Retina (tissue), 1 donor: ENCODE measurements at places on chromosomes 3 and 15.

GRCh38 chr15:73374604-73375003 is 5.8 kb upstream of the HCN4 start:
- DNase-seq, result no peak

DNA sequence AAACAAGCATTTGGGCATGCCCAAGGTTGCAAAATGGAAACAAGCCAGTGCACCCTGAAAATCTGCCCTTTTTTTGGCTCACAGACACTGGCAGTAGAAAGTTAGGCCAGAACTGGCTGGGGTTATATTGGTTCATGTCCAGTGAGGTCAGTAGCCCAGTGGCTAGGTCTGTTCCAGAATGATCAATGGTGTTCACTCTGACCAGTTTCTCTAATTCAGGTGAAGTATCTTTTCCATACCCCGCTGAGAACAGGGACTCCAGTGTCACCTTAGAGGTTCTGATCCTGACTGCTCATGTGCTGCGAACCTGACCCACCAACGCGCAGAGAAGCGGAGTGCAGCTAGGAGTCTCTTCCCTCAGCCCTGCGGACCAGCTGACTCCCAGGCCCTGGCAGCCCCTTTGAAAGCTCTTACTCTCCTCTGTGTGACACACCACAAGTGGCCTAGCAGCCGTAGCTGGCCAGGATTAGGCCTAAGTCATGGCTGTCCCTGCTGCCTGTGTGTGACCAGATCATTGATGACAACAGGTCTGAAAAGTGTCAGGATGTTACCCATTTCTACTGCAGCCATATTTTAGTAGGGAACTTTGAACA is 123.5 kb downstream of the GHSR start:
- no peak for DNase-seq

GRCh38 chr3:9433627-9434521 is 36.5 kb downstream of the SETD5 start:
- no peak for DNase-seq

DNA sequence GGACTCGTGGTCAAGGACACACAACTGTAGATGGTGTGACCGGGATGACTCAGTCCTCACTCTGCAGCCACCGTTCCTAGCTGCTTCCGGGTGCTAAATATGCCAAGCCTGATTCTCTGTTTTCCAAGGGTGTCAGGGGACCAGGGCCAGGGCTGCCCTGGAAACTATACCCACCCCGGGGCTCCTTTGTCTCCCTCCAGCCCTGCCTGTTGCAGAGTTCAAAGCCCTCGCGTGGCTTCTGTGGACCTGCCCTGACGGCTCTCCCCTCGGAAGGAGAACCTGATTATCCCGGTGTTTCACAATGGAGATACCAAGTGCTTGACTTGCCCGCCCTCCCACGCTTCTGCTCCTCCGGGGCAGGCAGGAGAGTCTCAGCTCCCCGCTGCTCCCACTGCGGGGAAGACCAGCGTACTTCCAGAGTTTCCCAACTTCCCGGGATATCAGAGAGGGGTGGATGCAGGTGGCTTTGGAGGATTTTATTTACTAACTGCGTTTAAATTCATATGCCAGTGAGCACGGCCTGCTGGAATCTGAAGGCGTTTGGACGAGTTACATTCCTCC is 125.0 kb downstream of the ASB7 start:
- no peak for DNase-seq

DNA sequence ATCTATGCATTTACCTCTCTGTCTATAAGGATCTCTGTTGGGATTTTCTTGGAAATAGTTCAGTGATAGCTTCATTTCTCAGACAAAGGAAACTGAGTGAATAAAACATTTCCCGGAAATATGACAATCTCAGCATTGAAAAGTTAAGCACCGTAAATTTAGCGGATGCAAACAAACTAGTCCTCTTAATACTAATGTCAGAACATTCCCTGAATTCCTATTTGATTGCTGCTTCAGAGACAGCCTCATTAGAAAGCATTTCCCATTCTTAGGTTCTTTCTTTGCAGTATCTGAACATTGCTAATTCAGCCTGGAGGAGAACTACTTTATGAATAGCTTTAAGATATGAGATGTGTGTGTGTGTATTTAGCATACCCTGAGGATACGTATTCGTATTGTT is 101.3 kb downstream of the NR2F2 start:
- no peak for DNase-seq

DNA sequence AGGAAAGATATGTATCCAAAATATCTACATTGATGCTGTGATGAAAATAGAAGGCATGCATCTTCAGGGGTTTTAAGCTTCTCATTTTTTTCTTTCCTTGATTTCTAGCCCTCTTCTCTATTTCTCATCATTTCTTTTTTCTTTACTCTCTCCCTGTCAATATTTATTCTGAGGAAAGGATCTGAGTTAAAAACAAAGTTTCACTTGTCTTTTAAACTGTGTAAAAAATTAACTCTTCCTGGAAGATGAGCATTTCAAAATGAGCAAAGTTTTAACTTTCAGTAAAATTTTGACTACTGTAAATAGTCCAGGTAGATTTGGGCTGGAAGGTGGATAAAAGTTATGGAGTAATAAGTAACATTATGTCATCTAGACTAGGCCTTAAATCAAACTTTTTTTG is 500.2 kb upstream of the GBE1 start:
- DNase-seq, result no peak

- DNase-seq, result peak; percentile 86
Measured at GRCh38 chr3:133896002-133896761, 500 bp upstream of the RAB6B start.

- no peak for DNase-seq
Measured at GRCh38 chr15:70254311-70254869, 156.7 kb upstream of the TLE3 start.

DNA sequence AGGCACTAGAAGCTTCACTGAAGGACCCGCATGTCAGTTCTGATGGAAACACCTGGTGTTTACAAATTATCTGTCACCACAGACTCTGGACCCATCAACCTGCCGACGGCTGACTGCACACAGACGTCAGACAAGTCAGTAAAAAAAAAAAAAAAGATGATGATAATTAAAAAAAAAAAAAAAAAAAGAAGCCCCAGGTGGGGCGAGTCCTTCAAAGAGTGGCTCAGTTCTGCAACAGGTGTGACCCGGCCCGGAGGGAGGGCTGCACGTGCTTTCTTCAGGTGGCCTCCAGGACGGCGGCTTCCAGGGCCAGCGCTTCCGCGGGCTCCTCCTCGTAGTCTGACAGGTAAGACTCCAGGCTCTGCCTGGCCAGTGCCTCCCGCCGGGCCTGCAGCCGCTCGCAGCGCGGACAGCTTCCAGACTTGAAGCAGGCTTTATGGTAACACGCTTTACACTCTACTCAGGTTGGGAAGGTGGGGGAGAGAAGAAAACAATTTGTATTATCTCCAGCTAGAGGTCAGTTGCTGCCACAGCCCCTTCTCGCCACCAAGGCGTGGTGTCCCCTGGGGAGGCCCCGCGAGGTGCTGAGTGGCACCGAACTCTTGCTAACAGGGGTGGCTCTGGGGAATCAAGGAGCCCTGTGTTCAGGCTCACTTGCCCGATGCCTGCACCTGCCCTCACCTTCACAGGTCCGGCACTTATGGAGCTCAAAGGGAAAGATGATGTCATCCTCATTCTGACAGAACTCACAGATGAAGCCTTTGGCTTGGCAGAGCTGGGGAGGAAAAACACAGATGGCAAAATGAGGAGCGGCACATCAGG is 61.8 kb downstream of the RUBCN start:
- DNase-seq, result no peak

- no peak for DNase-seq
Measured at GRCh38 chr3:121651684-121652083, 9.0 kb downstream of the HCLS1 start.

GRCh38 chr15:39022532-39023305 is 458.1 kb upstream of the RASGRP1 start:
- DNase-seq, result no peak

DNA sequence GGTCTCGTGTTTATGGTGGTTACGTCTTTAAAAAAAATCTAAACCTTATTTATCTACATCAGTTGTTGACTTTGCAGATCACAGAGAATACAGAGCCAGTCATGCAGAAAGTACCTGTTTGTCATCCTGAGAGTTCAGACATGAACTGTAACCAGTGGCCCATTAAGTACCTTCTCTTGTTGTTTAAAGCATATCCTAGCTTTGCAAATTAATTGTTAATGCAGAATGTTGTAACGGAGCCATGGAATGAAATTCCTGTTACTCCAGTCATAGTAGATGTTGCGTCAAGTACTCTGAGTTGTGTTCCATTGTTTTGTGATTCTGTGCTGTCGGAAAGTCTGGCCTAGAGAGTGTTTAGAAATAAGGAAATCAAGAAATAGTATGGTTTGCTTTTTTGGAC is 205.2 kb downstream of the RBMS3 start:
- no peak for DNase-seq

GRCh38 chr3:161854232-161854771 is 357.7 kb downstream of the OTOL1 start:
- DNase-seq, result no peak

DNA sequence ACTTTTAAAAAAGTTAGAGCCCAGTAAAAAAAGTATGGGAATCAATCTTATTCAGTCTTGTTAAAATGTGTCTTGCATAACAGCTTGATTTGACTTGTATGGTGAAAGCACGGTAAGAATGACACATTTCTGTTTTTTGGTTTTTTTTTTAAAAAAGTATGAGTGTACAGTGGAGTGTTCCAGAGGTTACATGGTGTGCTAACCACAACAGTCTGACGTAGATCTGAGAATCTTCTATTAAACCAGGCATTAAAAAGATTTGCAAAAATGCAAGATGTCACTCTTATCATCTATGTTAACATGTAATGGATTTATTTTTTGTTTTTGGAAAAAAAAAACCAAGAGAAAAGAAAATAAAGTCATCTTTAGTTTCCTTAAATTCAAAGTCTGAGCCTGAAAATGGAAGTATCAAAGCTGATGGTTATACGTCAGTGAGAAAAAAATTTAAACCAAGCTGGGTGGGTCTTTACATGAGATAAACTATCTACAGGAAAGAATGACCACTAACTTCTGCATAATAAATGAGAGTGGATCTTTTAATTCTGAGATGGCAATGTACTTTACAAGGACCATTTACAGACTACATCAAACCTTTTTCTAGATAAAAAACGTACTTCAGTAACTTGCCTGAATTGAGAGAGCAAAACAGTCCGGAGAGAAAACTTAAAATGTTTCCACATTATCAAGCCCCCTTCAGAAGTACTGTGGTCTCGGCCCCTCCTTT is 1.6 kb downstream of the GABPB1 start:
- no peak for DNase-seq

GRCh38 chr3:186235554-186235953 is 126.5 kb downstream of the DGKG start:
- no peak for DNase-seq

- no peak for DNase-seq
Measured at GRCh38 chr3:46132565-46132964, 75.5 kb downstream of the CCR1 start.

DNA sequence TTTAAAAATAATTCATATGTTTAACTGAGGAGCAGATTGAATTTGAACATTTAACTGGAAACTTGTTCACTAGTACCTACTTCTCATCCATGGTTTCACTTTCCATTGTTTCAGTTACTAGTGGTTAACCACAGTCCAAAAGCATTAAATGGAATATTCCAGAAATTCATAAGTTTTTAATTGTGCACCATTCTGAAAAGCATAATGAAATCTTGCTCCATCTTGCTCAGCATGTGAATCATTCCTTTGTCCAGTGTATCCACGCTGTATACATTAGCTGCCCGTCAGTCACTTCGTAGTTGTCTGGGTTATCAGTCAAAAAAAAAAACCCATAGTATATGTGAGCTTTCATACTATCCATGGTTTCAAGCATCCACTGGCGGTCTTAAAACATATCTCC is 217.6 kb downstream of the TPRG1 start:
- no peak for DNase-seq

DNA sequence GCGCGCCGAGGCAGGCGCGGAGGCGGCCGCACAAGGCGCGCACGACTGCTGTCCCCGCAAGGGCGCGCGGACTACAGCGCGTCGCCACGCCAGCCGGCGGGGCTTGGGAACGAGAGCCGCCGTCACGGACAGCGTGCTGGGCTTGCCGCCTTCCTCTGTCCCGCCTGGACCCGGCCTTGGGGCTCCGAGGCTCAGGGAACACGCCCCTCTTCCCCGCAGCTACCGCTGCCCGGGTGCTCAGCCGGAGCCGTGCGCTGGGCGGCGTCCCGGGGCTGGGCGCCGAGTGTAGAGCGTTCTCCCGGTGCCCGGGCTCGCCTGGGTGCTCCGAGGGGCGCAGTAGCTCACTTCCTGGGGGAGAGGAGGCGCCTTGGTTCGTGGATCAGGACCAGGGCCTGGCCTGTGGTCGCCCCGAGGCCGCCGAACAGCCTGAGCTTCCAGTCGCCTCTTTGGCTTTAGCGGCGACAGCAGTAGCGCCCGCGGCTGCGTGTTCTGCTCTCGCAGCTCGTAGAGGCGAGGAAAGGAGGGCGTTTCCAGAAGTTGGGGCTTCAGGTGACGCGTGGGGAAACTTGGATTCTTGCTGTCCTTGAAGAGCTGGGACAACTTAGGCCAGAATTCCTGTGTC is 226.7 kb upstream of the C2CD4B start:
- DNase-seq, result peak; percentile 85

GRCh38 chr3:86740751-86741150 is 250.2 kb downstream of the VGLL3 start:
- no peak for DNase-seq

DNA sequence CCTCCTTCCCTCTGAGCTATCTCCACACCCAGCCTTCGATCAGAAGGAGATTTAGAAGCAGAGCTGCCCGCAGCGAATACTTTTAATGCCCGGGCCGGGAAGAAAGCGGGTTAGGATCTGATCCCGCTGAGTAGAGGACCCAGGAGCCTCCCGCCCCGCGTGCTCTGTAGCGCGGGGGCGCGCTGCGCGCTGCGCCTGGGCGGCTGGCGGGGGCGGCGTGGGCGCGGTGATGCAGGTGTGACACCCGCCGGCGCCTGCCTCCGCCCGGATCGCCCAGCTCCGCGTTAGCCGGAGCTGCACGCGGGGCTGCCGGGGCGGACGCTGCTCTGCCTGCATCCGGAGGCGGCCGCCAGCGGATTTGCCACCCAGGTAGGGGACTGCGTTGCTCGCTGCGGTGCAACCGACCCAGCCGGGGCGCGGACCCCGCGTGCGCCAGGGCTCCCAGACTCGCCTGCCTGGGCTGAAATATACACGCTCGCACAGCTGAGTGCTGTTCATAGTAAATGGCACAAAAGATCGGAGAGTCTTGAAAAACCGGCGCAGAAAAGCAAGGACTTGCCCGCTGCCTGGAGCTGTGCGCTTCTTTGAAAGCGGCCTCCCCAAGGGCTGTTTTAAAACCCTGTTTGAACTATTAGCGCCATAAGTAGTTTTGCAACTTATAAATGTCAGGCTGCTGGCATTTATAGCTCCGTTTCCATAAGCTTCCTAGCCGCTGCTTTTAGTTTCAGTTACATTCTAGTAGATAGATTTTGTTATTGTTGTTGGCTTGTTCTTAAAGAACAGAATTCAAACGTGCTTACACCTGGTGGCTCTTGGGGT is at the start of gene SV2B:
Gene SV2B, plus strand, starts transcription at position 263 of the 819 bp plus-strand sequence. CDS start 126,007 bp downstream, outside the sequence.
- DNase-seq, result peak; percentile 81
